CD4-positive, alpha-beta T cell treated with Interleukin-15 for 4 hours (primary cell): ENCODE measurements at places on chromosomes 3 and 15.
A peak's percentile ranks its signal among the peaks of the same experiment; 100 is the strongest.

DNA sequence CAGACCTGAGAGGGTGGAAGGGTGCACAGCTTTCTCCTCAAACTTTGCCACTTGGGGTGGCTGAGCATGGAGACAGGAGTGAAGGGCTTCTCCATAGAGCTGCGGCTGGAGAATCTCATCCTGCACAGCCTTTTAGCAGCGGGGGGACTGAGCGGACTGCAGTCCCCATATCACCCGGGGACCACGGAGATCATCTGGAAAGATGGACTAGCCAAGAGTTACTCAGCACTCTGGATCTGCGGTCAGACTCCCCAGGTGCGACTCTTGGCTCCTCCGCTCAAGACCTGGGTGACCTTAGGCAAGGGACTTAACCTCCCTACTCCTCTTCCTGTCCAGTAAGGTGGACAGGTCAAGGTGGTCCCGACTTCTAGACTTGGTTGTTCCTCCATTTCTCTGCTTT, 125.8 kb upstream of the MEF2A start:
- DNase-seq, result no peak

DNA sequence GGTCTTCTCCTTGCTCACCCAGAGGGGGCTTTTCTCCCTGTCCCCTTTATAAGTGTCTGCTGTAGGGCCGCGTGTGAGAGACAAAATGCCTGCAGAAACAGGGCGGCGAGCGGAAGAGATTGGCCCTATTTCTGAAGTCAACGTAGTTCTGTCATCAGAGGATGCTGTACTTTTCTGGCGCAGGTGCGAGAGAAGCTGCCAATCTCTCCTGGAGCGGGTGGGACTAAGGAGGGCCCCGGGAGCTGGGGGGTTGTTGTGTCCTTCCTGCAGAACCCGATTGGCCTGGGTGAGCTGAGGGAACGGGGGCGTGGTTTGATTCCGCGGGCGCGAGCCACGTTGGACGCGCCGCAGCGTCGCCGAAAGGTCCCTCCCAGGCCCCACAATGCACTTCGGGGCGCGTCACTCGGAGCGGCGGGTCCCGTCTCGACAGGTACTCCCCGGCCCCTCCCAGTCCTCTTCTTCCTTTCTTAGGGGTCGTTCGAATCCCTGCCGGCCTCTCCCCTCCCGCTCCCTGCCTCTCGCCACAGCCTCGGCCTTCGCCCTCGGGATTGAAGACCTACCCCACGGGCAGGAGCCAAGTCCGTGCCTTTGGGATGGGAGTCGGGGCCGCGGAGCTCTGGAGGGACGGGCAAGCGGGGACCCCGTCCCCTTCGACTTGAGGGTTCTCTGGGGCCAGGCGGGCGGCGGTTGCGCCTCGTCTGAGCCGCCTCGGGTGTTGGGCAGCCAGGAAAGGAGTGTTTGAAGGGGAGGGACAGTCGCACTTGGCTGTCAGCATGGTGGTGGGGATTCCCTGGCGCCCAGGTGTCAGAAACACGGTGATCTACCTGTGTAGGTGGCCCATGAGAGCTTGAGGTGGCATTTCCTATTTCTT, at the start of gene SEC22A:
Gene SEC22A (plus strand): TSS at position 387 of the 871 bp plus-strand sequence. CDS start 7,275 bp downstream, outside the sequence.
- DNase-seq, result peak; percentile 91

GRCh38 chr3:179147514-179147872, 664 bp upstream of the PIK3CA start:
- no peak for DNase-seq

GRCh38 chr15:41417418-41418195, 712 bp downstream of the RTF1 start:
- no peak for DNase-seq

GRCh38 chr15:73737535-73737934, 15.6 kb downstream of the INSYN1 start:
- no peak for DNase-seq

- DNase-seq, result no peak
Observed at GRCh38 chr3:55711646-55712045, 224.5 kb upstream of the WNT5A start.

- no peak for DNase-seq
Observed at GRCh38 chr3:57065588-57065987, 5.1 kb downstream of the SPATA12 start.

DNA sequence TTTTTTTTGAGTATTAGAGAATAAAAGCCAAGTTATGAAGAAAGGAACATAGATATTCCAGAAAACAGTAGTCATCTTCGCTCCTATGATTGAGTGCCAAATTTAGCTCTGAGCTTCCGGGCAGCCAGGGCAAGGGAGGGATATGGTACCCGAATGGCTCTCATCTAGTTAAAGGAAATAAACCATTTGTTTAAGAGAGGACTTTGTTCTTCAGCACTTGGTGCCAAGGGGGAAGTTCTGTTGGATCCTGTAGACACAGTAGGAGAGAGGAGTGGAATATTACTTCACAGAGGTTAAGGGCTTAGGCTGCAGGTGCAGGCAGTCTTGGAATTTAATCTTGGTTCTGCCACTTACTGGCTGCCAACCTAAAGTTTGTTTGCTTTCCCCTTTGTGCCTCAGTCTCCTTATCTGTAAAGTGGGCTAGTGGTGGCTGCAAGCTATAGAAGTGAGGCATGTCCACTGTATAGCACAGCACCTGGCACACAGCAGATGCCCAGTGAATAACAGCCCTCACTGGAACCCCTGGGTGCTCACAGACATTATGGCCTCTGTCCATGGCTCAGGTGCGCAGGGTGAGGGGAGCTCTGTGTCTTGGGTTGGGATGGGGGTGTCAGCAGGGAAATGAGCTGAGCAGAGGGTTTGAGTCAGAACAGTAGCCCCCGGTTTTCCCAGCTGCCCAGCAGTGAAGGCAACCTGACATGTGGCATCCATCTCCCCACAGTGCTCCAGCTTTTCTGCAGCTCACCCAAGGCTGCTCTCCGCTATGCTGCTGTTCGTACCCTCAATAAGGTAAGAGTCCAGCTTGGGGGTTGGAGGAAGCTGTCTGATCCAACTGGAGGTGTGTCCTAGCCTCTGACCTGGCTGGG, 10.4 kb downstream of the COPG1 start:
- no peak for DNase-seq

GRCh38 chr15:47587940-47588802, 129.1 kb upstream of the SEMA6D start:
- DNase-seq, result no peak

GRCh38 chr15:99727733-99728132, 5.5 kb downstream of the LYSMD4 start:
- no peak for DNase-seq

DNA sequence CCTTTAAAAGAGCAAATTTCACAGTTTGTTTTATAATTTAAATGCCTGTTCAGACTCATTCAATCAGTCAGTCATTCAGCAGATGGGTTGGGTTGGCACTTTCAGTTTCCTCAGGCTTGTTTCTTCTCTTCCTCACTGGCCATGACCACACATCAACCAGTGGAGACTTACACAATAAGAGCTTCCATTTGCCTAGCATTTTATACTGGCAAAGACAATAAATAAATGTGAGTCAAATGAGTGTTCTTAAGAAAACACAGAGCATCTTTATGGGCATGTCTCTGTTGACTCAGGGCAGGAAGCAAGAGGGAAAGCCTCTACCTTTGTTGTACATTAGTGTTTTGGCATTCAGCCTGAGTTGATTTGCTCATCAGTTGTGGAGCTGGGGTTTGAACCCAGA, 122.6 kb downstream of the EPHB1 start:
- DNase-seq, result no peak

GRCh38 chr3:176376531-176376930, 820.8 kb downstream of the TBL1XR1 start:
- DNase-seq, result no peak

- DNase-seq, result no peak
Observed at GRCh38 chr3:36405190-36405589, 24.9 kb downstream of the STAC start.
